ENCODE measurements at places on chromosomes 2 and 18.

DNA sequence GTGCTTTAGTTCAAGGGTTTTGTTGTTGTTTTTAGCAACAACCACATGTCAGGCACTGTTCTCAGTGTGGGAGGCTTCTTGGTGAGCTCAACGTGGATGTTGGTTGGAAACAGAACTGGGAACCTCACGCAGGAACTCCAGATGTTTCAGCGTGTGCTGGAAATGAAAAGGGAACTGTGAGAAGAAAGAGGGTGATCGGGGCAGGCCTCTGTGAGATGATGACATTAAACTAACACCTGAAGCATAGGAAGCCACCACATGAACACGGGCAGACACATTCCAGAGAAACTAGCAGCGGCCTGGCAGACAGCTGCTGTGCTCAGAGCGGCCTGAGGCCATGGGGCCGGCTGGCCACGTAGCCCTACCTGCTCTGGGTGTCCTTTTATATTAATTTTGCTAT, 66.4 kb downstream of the COA5 start:
- no peak for DNase-seq

- no peak for DNase-seq
These were observed 161.3 kb downstream of the DTNA start for GRCh38 chr18:34871435-34871834.

DNA sequence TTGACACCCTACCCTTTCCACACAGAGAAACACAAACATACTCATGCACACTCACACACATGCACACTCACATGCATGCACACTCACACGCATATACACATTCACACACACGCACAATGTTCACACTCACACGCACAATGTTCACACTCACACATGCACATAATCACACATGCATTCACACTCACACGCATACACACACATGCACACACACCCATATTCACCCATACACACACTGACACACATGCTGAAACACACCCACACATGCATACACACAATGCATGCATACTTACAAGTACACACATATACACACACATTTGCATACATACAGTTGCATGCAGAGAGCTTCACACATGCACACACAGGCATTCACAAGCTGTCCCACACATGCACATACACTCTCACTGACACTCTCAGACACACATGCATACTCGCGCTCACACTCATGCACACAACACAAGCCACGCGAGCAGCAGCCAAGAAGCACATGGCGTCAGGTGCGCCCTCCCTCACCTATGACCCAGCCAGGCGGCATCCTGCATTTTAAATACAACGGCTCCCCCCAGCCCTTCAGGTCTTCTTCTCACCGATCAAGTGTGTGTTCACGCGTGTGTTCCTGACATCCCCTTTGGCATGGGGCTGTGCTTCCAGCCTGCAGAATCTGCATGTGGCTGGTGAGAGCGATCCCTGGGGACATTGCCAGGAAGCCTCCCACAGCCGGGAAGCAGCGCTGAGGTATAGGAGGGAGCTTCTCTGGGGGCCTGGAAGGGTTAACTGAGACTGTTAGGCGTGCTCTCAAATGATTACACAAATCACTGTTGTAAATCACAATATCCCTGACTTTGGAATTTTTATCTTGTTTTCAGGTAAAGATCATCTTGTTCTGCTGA, 195.1 kb downstream of the RTP5 start:
- no peak for DNase-seq

- no peak for DNase-seq
These were observed 19.7 kb downstream of the EVA1A start for GRCh38 chr2:75540994-75541393.

DNA sequence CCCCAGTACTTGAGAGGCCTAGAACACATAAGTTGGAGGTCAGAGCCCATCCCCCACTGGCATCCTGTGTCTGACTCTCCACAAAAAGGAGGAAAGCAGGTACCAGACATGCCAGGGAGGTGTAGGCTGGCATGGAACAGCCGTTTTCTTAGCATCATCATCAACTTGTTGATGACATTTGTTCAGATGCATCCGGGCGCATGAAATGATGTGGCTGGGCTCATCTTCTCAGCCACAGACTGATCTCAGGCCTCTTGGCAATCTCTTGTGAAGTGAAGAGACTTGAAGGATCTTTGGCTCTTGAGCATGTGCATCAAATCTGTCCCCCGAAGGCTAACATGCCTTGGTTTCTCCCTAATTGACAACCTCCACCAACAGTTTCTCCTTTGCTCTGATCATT, 243.3 kb downstream of the TSN start:
- DNase-seq: no peak

GRCh38 chr18:74222710-74223494, 68.9 kb downstream of the CYB5A start:
- DNase-seq: no peak

- no peak for DNase-seq
These were observed 26.5 kb downstream of the EIF4E2 start for GRCh38 chr2:232576995-232577394.

DNA sequence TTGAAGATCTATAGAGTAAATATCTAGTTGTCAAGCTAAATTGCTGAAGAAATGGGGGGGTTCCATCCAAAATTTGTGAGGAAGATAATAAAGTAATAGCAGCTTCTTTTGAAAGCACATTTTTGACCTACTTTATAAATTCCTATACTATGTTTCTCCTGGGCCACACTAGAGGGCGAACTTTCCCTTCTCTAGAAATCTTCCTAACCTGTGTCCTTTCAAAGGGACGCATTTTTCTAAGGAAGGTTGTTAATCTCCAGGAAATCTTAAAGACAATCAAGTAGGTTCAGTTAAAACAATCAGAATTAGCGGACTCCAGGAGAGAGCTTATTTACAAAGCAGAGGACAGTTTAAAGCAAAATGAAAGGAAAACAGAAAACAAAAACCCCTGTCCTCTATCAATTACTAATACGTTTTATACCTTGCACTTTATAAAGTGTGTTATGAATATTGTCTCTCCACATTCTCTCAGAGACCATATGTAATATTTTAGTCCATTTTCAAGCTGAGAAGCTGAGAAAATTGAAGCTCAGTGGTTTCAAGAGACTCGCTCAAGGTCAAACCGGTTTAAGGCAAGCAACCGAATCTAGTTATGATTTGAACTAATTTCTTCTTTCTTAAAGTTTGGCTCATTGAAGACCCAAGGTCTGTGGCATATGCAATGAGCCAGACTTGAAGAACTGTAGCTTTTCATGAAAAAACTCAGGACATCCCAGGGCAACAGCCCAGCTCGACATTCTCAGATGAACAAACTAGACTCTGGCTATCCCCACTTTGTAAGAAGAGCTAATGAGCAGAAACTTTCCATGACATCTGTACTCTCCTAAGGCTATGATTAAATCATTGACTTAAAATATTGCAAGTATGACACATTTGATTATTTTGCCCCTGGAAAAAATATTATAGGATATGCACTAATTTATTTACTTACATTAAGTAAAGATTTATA, 273.6 kb downstream of the PAX3 start:
- no peak for DNase-seq

- no peak for DNase-seq
These were observed 539 bp upstream of the MOB4 start for GRCh38 chr2:197515315-197515738.

GRCh38 chr2:25479761-25480160, 138.0 kb upstream of the DNMT3A start:
- DNase-seq: no peak

- no peak for DNase-seq
These were observed 38.3 kb downstream of the DHRS9 start for GRCh38 chr2:169107645-169108044.

DNA sequence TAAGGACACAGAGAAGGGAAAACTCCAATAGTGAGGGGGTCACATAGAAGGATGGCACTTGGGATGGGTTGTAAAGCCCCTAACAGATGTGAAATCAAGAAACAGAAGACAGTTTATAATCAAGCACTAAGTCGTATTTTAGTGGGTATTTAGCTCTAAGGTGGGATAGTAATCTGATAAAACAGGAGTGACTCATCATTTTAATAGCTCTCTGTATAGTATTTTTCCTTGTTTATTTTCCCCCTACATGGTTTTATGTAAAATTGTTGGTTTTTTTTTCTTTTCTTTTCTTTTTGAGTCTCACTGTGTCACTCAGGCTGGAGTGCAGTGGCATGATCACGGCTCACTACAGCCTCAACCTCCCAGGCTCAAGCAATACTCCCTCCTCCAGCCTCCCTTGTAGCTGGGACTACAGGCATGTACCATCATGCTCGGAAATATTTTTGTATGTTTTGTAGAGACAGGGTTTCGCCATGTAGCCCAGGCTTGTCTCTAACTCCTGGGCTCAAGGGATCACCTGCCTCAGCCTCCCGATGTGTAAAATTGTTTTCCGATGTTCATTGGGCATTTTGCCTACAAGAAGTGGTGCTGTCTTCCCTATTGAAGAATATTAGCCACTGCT, 142.6 kb upstream of the SERPINE2 start:
- DNase-seq: no peak

GRCh38 chr2:3624059-3624794, 29.3 kb downstream of the COLEC11 start:
- no peak for DNase-seq

- DNase-seq: no peak
These were observed 51.9 kb upstream of the RMDN2 start for GRCh38 chr2:37873229-37873628.

- no peak for DNase-seq
These were observed 32.8 kb downstream of the KATNAL2 start for GRCh38 chr18:46950064-46950656.

- DNase-seq: no peak
These were observed 3.3 kb upstream of the SRSF7 start for GRCh38 chr2:38754506-38754905.

- DNase-seq: peak; percentile 38
These were observed 1.4 kb downstream of the ARID5A start for GRCh38 chr2:96537734-96538486.

GRCh38 chr18:57792631-57793301, 10.3 kb downstream of the ATP8B1 start:
- DNase-seq: no peak

- no peak for DNase-seq
These were observed 395.6 kb upstream of the HS6ST1 start for GRCh38 chr2:128714285-128714684.

- DNase-seq: no peak
These were observed 8.8 kb downstream of the NMUR1 start for GRCh38 chr2:231521443-231521842.

GRCh38 chr2:42547014-42547413, 21.4 kb upstream of the MTA3 start:
- no peak for DNase-seq

GRCh38 chr2:24824966-24825882, 32.0 kb downstream of the CENPO start:
- DNase-seq: no peak

- DNase-seq: no peak
These were observed 9.4 kb upstream of the CRYBA2 start for GRCh38 chr2:219002395-219003266.

- peak; percentile 13 for DNase-seq
These were observed 257.6 kb downstream of the CYP26B1 start for GRCh38 chr2:71889759-71890684.

- no peak for DNase-seq
These were observed 24.8 kb upstream of the TMEM131 start for GRCh38 chr2:98020516-98020915.

GRCh38 chr2:147916723-147917122, 71.9 kb downstream of the ACVR2A start:
- no peak for DNase-seq
